Renal cortex interstitium (tissue), 15 donors: ENCODE measurements at places on chromosomes 13 and 19. TPM values are rescaled to one million over a fixed set of nuclear protein-coding genes. Genes with fewer than 3 reads are reported as not detected.

The PCSK4 gene
- 7.8 TPM for polyA plus RNA-seq

The ZNF730 gene
- 7.1 TPM for polyA plus RNA-seq

The LGALS14 gene
- polyA plus RNA-seq: not detected

The PRKCG gene
- 0.23 TPM for polyA plus RNA-seq

The FXYD7 gene
- polyA plus RNA-seq: 0.93 TPM

DNA sequence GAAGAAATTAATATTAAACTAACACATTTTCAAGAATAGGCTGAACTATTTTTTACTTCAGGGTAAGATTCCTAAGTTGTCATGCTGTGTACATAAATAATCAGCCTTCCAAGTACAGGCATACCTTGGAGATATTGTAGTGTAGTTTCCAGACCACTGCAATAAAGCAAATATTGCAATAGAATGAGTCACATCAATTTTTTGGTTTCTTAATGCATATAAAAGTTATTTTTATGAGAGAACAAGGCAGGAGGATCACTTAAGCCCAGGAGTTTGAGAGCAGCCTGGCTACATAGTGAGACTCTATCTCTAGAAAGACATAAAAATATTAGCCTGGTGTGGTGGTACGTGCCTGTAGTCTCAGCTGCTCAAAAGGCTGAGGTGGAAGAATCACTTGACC, 511.5 kb downstream of the UQCRFS1 start:
- DNase-seq: no peak

DNA sequence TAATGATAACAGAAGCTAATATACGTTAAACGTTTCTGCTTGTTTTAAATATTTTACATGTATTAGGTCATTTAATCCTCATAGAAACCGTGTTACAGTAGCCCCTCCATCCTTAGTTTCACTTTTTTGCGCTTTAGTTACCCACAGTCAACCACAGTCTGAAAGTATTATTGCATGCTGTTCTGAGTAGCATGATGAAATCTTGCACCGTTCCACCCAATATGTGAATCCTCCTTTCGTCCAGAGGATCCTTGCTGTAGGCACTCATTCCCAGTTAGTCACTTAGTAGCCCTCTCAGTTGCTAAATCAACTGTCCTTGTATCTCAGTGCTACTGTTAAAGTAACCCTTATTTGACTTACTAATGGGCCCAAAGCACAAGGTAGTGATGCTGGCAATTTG, 257.8 kb downstream of the ENOX1 start:
- DNase-seq: no peak

GRCh38 chr13:78601124-78601873, 2.1 kb downstream of the POU4F1 start:
- no peak for DNase-seq

- no peak for DNase-seq
Observed at GRCh38 chr13:36143738-36144137, 12.6 kb upstream of the DCLK1 start.

GRCh38 chr13:72383646-72384045, 343.8 kb downstream of the MZT1 start:
- DNase-seq: no peak

DNA sequence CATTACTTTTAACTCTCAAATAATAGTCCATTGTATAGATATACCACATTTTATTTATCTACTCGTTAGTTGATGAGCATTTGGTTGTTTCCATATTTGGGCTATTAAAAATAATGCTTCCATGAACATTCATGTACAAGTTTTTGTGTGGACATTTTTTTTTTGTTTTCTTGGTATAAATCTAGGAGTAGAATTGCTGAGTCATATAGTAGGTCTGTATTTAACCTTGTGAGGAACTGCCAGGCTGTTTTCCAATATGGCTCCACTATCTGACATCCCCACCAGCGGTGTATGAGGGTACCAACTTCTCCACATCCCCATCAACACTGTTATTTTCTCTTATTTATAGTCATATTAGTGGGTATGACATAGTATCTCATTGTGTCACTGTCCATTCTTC, 143.1 kb downstream of the RAP2A start:
- no peak for DNase-seq

GRCh38 chr13:42413484-42413815, 141.5 kb downstream of the AKAP11 start:
- DNase-seq: no peak

DNA sequence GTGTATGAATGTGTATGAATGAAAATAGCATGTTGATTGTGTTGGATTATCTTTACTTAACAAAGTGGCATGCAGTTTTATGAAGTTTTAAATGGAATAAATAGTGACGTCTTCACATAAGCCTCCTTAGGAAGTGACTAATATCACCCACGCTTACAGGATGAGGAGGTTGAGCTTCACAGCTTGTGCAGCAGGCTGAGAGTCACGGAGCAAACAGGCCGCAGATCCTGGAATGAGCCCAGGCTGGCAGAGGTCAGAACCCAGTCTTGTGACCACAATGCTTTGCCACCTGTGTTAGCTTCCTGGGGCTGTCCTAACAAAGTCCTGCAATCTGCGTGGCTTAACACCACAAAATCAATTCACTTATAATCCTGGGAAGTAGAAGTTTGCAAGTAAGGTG, 20.8 kb downstream of the LAIR2 start:
- DNase-seq: no peak
